ENCODE measurements at places on chromosomes 2 and 18. TPM values are rescaled to one million over a fixed set of nuclear protein-coding genes. Genes with fewer than 3 reads are reported as not detected.

Gene GNAL
- 1.5 TPM for polyA plus RNA-seq

Gene POTEC
- polyA plus RNA-seq: not detected

Gene CCL20
- polyA plus RNA-seq: 48.2 TPM

Gene MOCOS
- polyA plus RNA-seq: 2.4 TPM

Gene CD207
- 0.06 TPM for polyA plus RNA-seq

Gene M1AP
- polyA plus RNA-seq: 1.2 TPM

Gene RTP5
- polyA plus RNA-seq: 0.08 TPM

Gene SAG
- 0.03 TPM for polyA plus RNA-seq

Gene TOGARAM2
- polyA plus RNA-seq: 9.3 TPM

Gene VPS4B
- 11.7 TPM for polyA plus RNA-seq

Gene IL36RN
- polyA plus RNA-seq: 0.01 TPM

Data from lung (tissue), 17 donors.